AG20443 (cell line): ENCODE measurements at places on chromosomes 7 and 10.

- no peak for DNase-seq
Measured at GRCh38 chr10:123187781-123188180, 33.6 kb downstream of the BUB3 start.

- peak; percentile 54 for DNase-seq
Measured at GRCh38 chr10:122419876-122420623, 34.4 kb upstream of the ARMS2 start.

GRCh38 chr10:120946497-120946896, 95.3 kb downstream of the WDR11 start:
- DNase-seq: no peak

GRCh38 chr7:115975766-115976165, 54.8 kb downstream of the TFEC start:
- DNase-seq: no peak

- DNase-seq: no peak
Measured at GRCh38 chr7:37248396-37248861, 200.2 kb downstream of the ELMO1 start.

GRCh38 chr10:102545997-102546396, 42.2 kb downstream of the SUFU start:
- DNase-seq: no peak

GRCh38 chr10:93177511-93177910, 103.8 kb downstream of the CYP26A1 start:
- no peak for DNase-seq

DNA sequence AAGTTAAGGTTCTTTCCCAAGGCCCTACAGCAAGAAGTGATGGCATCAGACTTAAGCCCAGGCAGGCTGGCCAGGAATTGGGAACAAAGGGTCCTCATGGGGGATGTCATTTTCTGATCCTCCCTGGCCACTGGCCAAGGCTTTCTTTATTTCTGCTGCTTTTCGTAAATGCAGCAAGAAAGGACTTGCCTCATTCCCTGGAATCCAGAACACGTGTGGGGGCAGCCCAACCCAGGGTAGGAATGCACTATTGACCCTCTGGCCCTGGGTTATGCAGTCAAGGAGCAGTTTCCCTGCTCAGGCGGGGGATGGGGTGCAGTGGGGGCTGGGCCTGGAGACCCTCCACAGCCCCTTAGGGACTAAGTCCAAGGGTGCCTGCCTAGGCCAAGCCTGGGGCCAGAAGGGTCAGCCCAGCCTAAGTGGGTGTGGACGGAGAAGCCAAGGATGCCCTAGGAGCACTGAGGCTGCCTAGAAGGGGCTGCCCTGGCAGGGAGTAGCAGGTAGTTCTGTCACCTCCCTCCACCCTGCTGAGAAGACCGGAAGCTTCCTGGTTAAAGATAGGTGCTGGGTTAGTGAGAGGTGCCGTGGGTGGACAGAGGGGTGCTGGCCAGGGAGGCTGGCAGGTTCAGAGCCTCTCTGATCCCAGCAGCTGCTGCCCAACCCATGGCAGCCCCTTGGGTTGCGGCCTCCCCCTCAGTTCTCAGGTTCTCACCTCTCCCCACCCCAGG, 179.2 kb downstream of the SH3PXD2A start:
- DNase-seq: peak; percentile 72

DNA sequence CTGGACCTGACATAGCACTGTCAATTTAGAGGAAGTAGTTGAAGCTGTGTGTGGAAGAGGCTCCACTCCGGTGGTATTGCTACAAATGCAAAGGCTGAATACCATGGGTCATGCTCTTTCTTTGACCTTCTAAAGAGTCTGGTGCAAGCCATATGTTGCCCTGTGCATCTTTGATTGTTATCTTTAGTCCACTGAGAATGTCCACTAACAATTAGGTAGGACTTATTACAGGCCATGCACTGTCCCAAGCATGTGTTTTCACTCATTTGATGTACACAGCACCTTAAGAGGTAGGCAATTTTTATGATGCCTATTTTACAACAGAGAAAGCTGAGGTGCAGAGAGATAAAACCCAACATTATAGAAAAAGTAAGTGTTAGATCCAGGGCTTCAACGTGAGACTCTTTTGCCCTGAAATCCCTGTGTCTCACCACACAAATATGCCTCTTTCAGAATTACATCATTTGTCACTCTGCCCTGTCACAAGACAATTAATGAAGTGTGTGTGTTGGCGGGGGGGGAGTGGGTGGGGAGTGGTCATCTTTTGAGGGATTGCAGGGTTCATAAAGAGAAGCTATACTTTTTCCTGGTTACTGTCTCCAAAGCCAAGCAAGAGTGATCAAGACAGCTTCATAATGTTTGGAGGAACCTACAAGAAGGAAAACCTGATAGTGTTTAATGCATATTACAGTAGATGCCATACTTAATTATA, 637.6 kb upstream of the IGFBP3 start:
- peak; percentile 53 for DNase-seq

GRCh38 chr7:126656165-126656564, 596.6 kb downstream of the GRM8 start:
- DNase-seq: no peak

DNA sequence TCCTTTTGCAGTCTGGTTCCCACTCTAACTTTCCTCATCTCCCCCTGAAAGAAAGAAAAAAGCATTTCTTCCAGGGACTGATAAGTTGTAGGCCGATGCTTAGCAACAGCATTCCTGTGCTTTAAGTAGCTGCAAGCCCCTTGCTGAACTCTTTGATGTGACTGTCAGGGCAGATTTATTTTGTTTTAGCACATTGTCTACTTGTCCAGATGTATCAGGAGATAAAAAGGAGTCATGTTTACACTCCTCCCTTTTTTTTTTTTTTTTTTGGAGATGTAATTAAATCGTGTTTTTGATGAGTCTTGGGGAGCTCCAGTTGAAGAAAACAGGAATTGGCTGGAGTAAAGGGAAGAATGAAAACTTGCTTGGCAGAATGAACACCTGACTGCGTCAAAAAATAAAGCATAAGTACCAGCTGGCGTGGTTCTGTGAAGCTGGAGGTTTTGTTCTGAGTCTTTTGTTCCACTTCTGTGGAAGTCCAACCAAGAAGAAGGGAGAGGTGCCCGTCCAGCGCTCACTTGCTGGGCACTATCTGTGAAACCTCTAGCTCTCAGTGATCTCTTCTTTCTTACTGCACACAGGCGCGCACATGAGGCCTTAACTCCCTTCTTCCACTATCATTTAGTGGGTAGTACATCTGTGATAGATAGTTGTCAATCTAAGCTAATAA, 871.7 kb downstream of the LRMDA start:
- DNase-seq: peak; percentile 15

GRCh38 chr10:89115876-89116627, 91.1 kb downstream of the CH25H start:
- DNase-seq: peak; percentile 74

GRCh38 chr10:63438506-63439498, 27.0 kb downstream of the JMJD1C start:
- no peak for DNase-seq
